Immature natural killer cell (primary cell): ENCODE measurements at places on chromosomes 3 and 15. TPM values are rescaled to one million over a fixed set of nuclear protein-coding genes. Genes with fewer than 3 reads are reported as not detected.

- no peak for DNase-seq
Observed at GRCh38 chr3:168186293-168186983, 90.7 kb upstream of the GOLIM4 start.

FXR1 gene
- polyA plus RNA-seq: 46.9 TPM

DNA sequence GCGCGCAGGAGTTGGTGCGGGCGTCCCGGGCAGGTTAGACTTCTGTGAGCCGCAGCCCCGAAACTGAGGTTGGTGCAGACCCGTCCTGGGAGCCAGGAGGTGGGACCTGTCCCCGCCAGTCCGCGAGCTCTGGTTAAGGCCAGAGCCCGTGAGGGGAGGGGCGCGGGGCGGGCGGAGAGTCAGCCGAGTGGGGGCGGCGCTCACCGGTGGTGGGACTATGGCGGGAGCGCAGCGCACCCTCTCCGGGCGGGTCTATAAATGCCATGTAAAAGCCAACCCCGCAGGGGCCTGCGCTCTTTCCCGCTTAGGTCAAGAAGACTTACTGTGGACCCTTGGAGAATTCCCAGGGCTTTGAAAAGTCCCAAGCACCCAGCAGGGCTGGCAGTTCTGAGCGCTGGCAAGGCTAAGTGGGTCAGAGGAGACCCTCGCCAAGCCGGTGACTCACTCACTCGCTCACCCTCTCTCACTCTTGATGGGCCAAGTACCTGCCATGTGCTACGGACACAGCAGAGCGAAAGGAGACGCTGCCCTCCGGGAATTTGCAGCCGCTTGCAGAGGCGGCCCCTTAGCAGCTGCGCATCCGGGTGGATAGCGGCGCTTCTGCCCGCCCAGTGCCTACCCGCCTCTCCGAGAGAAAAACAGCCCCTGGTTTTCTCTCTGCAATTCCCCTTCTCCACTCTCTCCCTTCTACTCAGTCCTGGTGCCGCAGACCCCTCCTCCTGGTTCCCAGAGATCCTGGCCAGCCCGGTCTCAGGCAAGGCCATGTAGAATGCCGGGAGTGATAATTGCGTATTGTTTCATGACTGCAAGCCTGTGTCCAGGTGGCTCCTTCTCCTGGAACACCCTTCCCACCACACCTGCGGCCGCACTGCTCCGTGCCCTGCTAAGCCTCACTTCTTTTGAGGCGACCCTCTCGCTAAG lies at the start of gene ALDH1L1:
TSS of gene ALDH1L1 (minus strand) at position 110 of the 921 bp plus-strand sequence. CDS start 19,607 bp downstream, outside the sequence.
- no peak for DNase-seq

GRCh38 chr3:152213203-152213602 lies 55.5 kb upstream of the MBNL1 start:
- DNase-seq: no peak

POPDC2 gene
- 0.50 TPM for polyA plus RNA-seq

DNA sequence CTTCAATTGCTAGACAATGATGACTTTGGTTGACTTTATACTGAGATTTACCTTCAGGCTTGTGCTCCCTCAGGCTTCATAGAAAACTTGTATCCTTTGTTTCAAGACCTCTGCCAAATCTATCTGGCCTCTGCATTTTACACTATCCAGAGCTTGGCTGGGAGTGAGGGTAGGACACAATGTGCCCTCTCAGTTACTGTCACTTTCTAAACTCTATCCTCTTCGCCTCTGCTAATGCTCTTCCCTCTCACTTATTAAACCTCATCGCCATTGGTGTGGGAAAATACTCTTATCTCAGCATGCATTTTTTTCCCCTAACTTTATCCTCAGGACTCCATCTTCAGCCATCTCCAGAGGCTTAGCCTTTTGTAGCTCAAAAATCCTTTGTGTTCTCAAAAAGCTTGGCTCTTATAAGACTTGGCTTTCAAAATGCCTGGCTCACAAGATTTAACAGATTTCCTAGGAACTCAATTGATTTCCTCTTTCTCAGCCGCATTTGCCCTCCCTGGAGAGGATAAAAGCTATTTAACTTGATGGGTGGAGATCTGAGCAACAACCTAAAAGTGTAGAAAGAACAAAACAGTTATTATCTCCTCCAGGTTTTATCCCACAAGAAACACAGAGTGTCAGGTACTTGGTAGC lies 28.3 kb downstream of the SUCNR1 start:
- no peak for DNase-seq

DNA sequence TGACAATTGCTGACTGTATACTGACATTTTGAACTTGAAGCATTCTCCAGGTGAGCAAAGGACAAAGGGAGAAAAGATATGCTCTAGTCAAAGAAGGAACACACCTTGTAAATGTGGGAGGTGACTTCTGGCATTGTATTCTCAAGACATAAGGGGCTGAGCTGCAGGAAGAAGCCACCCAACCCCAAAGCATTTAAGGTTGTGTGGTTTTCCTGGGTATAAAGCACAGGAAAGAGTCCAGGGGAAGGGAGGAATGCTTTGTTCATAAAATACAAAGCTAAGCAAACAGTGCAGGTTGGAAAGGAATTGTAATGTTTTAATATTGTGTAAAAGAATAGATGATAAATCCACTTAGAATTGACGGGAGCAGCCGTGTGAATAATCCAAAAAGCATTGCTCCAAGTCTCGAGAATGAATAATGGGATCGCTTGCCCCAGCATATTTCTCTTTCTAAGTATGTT lies 102.4 kb upstream of the LRIG1 start:
- no peak for DNase-seq

- DNase-seq: no peak
Observed at GRCh38 chr3:63051920-63052319, 176.7 kb upstream of the CADPS start.

FBXO40 gene
- not detected for polyA plus RNA-seq

DNA sequence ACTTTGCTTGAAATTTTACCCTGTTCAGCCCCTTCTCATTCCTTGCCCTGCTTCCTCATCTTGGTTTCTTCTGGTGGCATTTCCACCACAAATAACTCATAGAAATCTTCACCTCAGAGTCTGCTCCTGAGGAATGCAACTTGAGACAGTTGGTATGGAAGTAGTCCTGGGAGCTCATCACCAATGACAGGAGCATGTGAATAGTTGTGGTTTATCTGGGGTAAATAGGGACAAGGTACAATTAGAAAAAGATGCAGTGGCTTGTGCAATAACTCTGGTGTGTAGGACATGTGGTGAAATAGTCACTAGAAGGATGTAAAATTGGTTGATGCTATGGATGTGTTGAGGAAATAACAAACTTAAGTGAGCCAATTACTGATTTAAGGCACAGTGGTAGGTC lies 72.7 kb upstream of the CHRNA7 start:
- no peak for DNase-seq

DNA sequence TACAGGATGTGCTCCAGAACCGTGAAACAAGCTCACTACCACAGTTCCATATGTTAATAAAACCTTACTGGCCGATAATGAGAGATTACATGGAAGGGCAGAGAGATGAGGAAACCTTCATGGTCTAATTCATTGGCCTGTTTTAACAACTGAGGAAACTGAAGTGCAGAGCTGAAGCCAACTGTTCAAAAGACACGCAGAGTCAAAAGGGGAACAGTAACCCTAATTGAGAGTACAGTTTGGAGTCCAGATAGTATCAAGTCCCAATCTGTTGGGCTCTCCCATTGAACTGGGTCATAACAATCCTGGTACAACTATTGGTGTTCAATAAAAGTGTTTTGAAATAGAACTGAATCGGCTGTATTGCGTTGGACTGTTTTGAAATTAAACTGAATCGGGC lies 69.6 kb downstream of the SLC12A8 start:
- DNase-seq: no peak
